Activated T-cell treated with anti-CD3 and anti-CD28 coated beads for 24 hours (primary cell): ENCODE measurements at places on chromosomes 12 and 14.

DNA sequence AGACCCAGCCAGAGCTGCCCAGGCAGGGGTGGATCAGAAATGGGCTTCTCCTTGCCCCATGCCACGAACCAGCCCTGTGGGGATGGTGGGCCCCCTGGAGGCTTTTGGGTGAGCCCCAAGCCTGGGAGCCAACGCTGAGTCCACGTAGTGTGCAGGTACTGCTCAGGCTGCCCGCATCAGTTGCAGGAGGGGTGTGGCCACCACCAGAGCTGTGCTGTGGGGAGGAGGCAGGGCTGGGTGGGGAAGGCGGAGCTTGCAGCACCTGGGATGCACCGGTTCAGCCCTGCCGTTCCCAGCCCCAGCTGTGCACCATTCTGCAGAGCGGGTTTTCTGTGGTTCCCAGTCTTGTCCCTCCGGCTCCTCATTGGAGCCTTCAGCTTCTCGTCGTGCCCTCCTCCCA, 36.3 kb downstream of the IL31 start:
- no peak for DNase-seq

DNA sequence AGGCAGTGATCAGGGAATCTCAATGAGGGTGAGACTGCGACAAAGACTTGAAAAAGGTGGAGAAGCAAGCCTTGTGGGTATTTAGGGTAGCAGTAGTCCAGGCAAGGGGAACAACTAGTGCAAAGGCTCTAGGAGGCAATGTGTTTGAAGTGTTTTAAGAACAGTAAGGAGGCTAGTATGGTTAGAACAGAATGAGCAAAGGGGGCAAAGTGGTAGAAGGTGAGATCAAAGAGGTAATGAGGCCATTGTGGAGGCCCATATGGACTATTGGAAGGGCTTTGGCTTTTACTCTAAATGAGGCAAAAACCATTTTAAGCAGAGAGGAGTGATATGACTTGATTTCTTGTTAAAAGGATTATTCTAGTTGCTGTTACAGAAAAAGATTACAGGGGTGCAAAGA, 16.8 kb downstream of the HIF1A start:
- no peak for DNase-seq

GRCh38 chr12:6605421-6606330, 1.5 kb downstream of the CHD4 start:
- no peak for DNase-seq

GRCh38 chr14:23439107-23439835, 3.8 kb upstream of the MYH7 start:
- no peak for DNase-seq

- DNase-seq: no peak
Measured at GRCh38 chr12:4701395-4702190, 18.6 kb upstream of the GALNT8 start.

DNA sequence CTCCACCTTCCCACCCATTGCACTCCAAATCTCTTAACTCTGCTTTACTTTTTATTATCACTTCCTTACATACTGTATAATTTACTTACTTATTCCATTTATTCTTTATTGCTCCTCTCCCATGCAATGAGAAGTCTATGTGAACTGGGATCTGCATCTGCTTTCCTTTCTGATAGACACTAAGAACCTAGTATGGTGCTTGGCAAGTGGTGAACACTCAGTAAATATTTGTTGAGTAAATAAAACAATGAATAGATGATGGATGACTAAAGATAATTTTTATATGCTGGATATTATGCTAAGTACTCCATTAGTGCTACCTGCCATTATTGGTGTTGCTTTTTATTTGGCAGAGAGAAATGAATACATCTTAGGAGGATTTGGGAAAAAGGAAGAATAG, 151.0 kb downstream of the TPH2 start:
- no peak for DNase-seq

GRCh38 chr14:69593018-69593677, 18.2 kb upstream of the SUSD6 start:
- no peak for DNase-seq

- DNase-seq: no peak
Measured at GRCh38 chr14:102902086-102902485, 20.4 kb upstream of the AMN start.

GRCh38 chr12:88805692-88806091, 225.4 kb upstream of the KITLG start:
- DNase-seq: no peak

GRCh38 chr14:77088219-77088618, 9.8 kb upstream of the CIPC start:
- no peak for DNase-seq

- no peak for DNase-seq
Measured at GRCh38 chr12:75812271-75813018, 219.1 kb downstream of the PHLDA1 start.

DNA sequence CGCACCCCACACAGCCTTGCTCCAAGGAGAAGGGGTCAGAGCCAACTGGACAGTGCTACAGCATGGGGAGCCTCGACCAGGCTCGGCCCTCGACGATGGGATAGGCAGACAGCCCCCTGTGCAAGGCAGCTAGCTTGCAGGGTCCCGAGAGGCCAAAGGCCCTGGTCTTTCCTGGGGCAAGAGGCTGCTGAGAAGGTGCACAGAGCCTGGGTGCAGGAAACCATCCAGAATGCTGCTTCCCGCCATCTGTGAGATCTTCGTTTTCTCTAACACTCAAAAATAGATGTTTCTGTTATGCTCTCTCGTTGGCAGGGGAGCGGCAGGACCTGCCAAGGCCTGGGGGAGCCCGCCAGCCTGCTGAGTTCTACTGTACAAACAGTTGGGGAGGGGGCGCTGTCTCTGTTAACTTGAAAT, 168.0 kb upstream of the RTL1 start:
- no peak for DNase-seq

DNA sequence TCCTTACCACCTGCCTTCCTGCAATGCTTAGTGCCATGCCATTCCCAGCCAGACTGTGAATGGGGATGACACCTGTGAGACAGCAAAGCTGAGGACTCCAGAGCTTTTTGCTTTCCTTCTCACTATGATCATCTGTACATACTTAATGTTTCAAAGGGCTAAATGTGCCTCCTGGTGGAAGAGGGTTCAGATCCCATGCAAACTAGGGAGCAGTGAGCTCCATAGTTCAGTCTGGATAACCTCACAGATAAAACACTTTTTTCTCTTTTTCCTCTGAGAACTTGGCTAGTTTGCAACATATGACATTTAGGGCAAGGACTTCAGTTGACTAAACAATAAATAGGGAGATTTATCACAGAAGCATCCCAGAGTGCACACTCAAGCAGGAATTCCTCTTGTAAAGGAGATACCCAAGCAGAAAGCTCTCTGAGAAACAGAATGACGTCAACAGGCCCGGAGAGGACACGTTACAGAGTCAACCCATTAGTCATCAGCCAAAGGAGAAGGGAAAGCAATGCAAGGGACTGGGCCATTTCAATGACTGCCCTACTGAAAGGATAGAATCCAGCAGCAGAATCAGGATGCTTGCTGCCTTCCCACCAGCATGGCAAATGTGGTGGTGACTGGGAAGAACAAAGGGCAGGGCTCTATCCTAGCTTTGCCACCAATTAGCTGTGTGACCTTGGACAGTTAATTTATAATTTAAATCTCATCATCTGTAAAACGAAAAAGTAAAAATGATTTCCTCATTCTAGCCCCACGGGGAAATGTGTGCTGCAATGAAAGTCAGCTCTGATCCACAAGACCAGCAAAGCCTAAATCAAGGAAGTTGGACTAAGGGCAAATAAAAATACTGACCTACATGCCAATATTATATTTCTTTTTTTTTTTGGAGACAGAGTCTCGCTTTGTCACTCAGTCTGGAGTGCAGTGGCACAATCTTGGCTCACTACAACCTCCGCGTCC, 80.8 kb upstream of the ACTN1 start:
- DNase-seq: no peak
